Activated effector memory CD4-positive, alpha-beta T cell treated with Interleukin-2 at 50 U/mL for 16 hours (primary cell): ENCODE measurements at places on chromosomes 13 and 19.

GRCh38 chr19:40228346-40228745 lies 1.9 kb upstream of the CCNP start:
- no peak for DNase-seq

- DNase-seq = peak; percentile 62
Observed at GRCh38 chr19:44304659-44305193, at the start of gene ZNF235. ZNF235 (minus strand) TSS chr19:44305025; CDS start chr19:44303404, 1,621 bp downstream.

GRCh38 chr19:21921691-21922180 lies 85.8 kb upstream of the ZNF43 start:
- DNase-seq = no peak

DNA sequence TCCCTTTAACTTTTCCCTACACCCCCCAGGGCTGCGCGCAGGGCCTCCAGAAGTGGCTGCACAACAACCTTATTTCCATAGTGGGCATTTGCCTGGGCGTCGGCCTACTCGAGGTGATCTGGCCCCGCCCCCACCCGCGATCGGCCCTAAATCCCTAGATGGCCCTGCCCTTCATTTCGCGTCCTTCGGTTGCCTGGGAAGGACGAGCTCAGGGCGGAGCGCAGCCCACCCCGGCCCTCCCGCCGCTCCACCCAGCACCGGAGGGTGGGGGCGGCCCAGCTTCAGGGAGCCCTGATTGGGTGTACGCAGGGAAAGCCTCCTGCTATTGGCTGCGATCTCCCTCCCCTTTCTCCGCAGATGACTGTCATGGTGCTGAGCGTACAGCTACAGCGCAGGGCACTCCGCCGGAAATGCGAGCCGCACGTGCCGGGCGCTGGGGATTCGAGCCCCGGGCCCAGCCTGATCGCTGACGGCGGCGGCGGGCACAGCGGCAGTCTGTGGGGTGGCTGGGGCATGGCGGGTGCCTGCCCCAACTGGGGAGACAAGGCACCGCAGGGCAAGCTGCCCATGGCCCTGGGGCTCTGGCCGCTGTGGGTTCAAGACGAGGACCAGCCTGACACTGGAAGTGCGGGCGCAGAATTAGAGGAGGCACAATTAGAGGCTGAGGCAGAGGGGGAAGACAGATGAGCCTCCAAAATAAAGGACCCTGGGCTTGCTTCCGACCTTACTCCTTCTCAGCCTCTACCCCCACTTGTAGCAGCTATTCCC lies 4.3 kb downstream of the CD37 start:
- no peak for DNase-seq

DNA sequence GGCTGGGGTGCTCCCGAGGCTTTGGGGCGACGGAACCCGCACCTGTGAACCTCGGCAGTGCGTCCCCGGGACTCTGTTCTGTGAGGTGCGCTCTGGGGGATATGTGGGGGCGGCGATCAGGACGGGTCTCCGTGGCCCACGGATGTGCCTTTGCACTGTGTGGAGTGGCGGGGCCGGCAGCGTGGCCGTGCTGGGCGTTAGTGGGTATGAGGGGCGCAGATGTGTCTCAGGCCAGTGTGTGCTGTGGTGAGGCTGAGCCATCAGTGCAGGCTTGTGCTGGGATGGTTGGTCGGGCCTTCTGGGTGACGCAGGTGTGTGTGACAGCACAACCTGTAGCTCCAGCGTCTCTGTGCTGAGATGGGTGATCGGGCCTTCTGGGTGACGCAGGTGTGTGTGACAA lies 16.9 kb downstream of the ZNF331 start:
- DNase-seq = no peak

DNA sequence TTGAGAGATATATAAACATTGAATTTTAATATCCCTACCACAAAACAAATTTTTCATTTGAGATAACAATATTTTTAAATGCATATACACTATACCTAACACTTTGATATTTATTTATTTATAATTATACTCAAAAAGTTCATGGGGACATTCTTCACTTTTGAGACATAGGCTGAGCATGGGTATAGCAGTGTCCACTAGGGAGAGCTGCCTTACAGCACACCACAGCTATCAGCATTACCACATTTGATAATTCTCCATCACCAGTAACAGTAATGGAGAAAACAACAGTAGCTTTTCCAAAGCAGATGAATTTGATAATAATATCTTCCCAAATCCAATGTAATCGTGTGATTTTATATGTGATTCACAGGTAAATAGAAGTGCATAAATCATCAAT lies 626.1 kb downstream of the DACH1 start:
- no peak for DNase-seq

DNA sequence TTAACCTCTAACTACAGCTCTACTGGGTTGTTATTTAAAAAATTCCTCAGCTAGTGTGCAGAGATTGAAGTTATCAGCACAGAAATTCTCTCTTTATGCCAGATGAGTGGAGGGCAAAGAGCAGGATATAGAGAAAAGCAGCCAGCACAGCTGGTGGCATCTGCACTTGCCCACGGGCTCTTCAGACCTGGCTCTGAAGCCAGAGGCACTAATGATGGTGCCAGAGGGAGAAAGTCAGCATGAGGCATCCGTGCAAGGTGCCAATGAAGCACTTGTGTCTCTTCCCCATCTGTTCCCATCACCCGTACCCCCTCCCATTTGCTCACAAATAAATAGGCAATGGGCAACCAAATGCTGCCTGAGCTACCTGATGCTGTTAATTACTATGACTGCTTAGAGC lies 138.9 kb downstream of the OLFM4 start:
- no peak for DNase-seq

DNA sequence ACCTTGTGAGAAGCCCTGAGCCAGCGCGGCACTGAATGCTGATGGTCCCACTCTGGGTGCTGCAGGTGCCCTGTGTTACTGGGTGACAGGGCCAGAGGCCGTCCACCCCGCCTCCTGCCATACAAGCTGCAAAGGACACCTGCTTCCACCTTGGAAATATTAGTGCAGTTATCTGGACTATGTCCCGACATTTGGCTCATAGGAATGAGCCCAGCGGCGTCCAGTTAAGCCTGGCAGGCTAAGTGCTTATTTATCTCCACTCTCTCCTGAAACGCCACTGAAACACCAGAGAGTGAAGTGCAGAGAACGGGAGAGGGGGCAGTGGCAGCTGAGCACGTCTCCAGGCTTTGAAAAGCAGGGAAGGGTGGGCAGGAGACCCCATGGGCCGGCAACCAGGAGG lies 145.8 kb downstream of the KDM4B start:
- DNase-seq = no peak

DNA sequence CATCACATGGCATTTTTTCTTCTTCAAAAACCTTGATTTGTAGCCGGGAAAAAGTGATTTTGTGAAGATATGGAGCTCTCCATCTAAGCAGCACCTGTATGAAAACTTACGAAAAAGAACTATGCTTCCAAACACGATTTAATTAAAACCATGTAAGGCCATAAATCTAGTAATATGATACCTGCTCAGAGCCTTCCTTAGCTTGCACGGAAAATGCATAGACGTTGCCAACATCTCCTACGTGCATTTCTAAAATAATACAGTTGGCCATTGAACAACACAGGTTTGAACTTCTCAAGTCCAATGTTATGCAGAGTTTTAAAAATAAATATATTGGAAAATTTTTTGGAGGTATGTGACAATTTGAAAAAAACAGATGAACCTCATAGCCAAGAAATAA lies 59.1 kb upstream of the RNF113B start:
- DNase-seq = no peak

GRCh38 chr13:107743983-107744382 lies 471.4 kb downstream of the LIG4 start:
- DNase-seq = no peak

GRCh38 chr19:10701955-10702525 lies 801 bp downstream of the QTRT1 start:
- DNase-seq = no peak

- DNase-seq = no peak
Observed at GRCh38 chr19:32692727-32693061, 1.1 kb downstream of the NUDT19 start.

GRCh38 chr13:40514802-40515201 lies 151.6 kb downstream of the FOXO1 start:
- DNase-seq = no peak

DNA sequence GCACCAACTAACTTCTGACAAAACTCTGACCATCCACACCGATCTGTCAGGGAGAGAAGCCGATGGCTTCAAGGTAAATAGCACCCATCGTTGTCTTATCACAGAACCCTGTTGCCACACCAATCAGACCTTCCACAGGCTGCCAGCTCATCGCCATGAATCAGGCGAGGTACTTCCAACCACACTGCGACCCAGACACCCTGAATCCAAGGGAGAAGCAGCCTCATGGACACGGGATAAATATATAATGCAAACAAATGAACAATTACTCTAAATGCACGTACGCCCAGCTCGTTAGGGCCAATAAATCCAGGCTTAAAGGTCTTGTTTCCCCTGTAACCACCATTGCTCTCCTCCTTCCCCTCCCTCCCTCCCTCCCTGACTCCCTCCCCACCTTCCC lies 20.8 kb downstream of the RANBP3 start:
- no peak for DNase-seq

DNA sequence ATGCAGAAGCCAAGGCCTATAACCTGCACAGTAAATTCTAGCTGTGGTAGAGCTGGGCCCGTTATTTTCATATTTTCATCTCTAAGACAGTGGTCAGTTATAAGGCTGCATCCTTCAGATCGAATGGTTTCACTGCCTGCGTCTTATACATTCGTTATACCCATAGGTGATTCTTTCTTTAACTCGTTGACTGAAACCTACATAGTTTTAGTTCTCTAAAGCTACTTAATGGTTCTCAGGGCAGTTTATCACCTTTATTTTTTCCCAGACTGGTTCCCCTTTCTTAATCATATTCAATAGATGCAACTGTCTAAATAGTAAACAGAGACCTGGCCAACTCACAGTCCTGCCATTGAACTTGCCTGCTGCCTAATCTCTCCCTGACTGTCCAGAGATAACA lies 615.3 kb upstream of the SLITRK1 start:
- DNase-seq = no peak

DNA sequence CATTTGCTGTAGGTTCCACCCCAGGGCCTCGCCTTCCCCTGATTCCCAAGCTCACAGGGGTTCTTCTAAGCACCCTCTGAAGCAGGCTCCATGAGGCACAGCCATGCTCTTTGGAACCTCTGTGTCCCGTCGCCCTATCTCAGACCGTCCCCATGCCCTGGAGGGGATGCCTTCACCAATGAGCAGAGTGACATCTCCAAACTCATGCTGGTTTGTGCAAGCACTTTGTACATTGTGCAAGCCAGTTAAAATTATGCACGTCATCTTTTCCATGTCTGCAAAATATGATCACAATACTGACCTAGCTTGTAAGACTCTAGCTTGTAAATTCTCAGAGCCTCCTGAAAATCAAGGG lies 46.5 kb upstream of the RAP2A start:
- DNase-seq = no peak

GRCh38 chr13:30774214-30774730 lies 38.9 kb downstream of the ALOX5AP start:
- no peak for DNase-seq

DNA sequence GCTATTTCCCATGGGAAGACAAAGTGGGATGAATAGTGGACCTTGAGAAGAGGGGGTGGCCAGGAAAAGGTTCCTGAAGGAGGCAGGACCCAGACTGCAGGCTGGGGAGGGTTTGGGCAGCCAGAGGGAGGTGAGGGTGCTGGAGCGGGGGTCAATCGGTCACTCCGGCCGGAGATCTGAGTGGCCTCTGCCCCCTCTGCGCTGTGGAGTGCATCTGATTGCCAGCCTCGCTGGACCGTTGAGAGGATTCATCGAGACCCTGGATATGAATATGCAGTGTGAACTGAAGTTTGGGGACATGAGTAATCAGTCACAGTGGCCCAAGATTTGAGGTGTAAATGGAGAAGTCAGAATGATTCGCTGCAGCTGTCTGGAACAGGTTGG lies 5.5 kb upstream of the ZNF580 start:
- no peak for DNase-seq

GRCh38 chr19:3667037-3667638 lies 33.1 kb downstream of the PIP5K1C start:
- DNase-seq = no peak

- DNase-seq = no peak
Observed at GRCh38 chr19:41799444-41800000, 3.1 kb downstream of the CEACAM3 start.

GRCh38 chr13:98228661-98229341 lies 51.7 kb upstream of the RNF113B start:
- no peak for DNase-seq

- DNase-seq = no peak
Observed at GRCh38 chr13:33782631-33783030, 35.3 kb upstream of the RFC3 start.

- DNase-seq = no peak
Observed at GRCh38 chr19:1566392-1567115, 1.6 kb downstream of the MEX3D start.

GRCh38 chr13:38661010-38661675 lies 25.7 kb upstream of the FREM2 start:
- DNase-seq = no peak

- no peak for DNase-seq
Observed at GRCh38 chr19:16066611-16067104, 9.6 kb upstream of the TPM4 start.

- DNase-seq = no peak
Observed at GRCh38 chr13:48294653-48295052, 8.9 kb upstream of the RB1 start.

DNA sequence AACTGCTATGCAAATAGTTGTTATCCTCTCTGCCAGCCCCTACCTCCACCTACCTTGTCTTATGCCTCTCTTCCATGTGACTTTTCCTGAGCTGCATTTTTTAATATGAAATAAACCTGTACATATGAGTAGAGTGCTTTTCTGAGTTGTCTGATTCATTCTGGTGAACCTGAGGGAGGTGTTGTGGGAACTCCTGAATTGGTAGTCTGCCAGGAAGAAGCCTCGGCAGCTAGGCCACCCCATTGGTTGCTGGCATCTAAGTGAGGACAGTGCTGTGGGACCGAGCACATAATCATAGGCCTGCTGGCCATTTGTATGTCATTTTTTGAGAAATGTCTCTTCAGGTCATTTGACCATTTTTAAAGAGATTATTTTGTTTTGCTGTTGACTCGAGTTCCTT lies 1146.8 kb downstream of the UQCRFS1 start:
- DNase-seq = no peak

GRCh38 chr19:29421196-29421545 lies 104.6 kb upstream of the VSTM2B start:
- DNase-seq = no peak
